ENCODE measurements at places on chromosomes 16 and 17.

GRCh38 chr16:15950161-15950854 lies 892 bp downstream of the ABCC1 start:
- peak; percentile 60 for DNase-seq

DNA sequence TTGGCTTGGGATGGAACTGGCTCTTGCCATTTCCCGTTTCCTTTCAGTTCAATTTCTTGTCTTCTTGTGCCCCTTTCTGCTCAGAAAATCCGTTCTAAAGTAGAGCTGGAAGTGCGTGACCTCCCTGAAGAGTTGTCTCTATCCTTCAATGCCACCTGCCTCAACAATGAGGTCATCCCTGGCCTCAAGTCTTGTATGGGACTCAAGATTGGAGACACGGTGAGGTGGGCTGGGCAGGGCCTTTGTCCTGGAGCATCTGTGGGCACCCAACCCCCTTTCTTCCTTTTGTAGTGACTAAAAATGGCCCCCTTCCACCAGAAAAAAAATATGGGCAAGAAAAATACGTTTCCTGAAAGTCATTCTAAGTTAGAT lies 32.9 kb upstream of the EFCAB13 start:
- DNase-seq = no peak

DNA sequence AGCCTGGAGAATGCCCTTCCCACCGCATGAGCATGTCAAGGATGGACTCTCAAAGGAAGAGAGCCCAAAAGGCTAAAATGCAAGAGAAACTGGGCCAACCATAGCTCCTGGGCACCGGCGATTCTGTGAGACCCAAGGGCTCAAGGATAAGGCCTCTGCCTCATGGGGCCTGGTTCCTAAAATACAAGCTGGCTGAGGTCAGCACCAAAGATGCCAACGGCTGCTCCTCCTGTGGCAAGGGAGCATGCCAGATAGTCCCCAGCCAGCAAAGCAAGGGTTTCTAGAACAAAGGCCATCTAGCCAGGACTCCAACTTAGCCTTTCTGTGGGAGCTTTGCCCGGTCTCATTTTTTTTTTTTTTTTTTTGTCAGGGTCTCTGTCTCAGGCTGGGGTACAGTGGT lies 20.1 kb downstream of the GPRC5B start:
- no peak for DNase-seq

GRCh38 chr17:65389426-65389825 lies 172.0 kb downstream of the AXIN2 start:
- DNase-seq = peak; percentile 60

DNA sequence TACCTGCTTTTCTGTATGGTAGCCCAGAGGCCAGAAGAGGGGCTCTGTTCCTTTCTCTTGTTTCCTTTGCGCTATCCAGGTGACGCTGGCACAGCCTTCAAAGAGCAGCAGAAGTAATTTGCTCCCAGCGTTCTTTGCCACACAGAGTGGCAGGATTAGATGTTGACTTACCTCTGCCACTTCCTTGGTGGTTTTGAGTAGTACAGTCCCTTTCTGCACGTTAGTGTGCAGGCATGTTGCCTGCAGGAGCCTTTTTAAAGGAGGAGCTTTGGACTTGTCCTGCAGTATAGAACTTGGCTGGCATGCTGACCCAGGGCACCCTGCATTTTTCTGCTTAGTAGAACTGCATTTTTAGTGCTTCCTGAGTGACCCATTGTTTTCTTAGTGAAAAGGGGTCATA lies at the start of gene ABCC11:
ABCC11 (minus strand) TSS at position 229 of the 400 bp plus-strand sequence. CDS start 15,618 bp downstream, outside the sequence.
- DNase-seq = no peak

DNA sequence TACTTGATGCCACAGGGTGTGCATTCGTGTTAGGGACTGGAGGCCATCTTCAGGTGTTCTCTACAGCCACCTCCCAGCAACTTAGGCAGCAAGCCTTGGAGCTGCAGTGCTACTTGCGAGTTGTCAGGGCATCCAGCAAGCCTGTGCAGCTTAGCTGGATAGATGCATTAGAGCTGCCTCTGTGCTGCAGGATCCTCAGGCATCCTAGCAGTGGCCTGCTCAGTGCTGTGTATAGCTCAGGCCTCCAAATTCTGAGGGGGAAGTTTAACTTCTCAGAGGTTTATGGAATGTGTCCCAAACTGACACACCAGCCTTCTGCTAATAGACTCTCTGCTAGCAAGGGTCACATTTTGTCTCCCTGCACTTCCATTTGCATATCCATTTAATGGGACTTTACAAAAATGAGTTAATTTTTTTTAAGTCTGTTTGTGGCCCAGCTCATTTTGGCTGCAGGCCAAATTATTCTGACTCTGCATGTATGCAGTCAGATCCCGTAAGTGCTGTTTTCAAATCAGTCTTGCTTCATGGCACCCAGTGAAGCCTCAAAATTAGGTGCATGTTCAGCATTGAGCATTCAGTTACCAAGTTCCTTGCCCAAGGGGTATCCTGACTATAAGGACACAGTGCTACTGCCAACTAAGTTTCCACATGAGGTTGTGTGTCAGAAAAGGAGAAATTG lies 6.8 kb downstream of the GABARAPL2 start:
- DNase-seq = no peak

DNA sequence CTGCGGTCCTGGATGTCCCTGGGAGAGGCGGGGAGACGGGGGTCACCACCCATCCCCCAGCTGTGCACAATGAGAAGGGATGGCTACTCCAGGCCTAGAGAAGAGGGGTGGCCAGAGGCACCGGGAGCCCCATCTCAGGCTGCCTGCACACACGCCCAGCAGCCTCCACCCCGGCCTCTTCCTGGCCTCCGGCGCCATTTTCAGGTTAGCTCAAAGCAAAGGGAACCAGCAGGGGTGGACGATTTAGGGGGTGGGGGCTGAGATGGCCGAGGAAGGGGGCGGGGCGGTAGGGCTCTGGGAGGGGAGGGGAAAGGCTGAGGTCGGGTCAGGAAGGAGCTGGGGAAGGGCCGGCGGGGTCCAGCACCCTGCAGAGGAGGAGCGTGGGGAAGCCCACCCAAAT lies 42.8 kb downstream of the SRCIN1 start:
- no peak for DNase-seq

GRCh38 chr17:78112518-78113471 lies 15.8 kb downstream of the TMC6 start:
- peak; percentile 59 for DNase-seq

- DNase-seq = peak; percentile 94
Measured at GRCh38 chr17:46264456-46265198, 30.3 kb upstream of the LRRC37A start.

DNA sequence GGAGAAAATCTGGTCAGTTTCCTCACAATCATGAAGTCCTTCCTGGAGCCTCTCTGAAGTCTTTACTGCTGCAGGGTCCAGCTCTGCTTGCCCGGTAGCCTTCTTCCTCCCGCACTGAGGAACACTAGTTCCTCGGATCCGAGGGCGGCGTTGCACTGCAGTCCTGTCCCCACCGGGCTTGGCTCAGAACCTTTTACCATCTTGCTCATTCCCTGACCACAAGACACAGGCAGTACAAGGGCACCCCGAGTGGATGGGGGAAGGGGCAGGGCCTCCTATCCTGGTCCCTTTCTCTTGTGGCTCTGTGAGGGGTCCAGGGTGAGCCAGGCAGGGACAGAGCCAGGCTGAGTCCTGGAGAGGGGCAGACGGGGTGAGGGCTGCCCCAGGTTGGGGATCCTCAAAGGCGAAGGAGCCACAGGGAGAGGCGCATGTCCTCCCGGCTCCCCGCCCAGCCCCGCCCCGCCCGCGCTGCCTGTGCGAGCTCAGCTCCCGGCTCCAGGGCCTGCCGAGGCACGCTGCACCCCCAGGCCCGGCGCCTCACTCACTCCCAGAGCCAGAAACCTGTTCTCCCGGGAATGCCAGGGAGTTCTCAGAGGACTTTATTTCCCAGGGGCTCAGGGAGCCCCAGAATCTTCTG lies 1.5 kb downstream of the FOXN1 start:
- no peak for DNase-seq

DNA sequence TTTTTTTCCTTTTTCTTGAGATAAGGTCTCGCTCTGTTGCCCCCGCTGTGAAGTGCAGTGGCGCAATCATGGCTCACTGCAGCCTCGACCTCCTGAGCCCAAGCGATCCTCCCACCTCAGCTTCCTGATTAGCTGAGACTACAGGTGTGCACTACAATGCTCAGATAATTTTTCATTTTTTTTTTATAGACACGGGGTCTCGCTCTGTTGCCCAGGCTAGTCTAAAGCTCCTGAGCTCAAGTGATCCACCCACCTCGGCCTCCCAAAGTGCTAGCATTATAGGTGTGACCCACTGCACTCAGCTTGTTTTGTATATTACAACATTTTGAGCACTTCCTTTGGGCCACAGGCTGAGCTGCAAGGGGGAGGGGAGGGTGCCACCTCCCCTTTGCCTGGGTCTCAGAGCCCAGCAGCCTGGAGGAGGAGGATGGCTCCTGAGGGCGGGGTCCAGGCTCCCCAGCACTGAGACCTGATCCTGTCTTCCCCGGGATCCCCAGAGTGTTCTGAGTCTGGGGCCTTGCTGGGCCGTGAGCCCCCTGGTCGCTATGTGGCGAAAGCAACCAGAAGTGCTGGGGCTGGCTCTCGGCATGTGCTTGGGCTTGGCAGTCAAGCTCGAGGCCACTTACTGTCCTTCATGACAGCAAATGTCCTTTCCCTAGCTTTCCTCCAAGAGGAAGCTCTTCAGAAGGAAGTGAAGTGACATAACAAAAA lies 8.1 kb downstream of the DEF8 start:
- no peak for DNase-seq

GRCh38 chr17:56244268-56244890 lies 91.1 kb downstream of the ANKFN1 start:
- DNase-seq = no peak

DNA sequence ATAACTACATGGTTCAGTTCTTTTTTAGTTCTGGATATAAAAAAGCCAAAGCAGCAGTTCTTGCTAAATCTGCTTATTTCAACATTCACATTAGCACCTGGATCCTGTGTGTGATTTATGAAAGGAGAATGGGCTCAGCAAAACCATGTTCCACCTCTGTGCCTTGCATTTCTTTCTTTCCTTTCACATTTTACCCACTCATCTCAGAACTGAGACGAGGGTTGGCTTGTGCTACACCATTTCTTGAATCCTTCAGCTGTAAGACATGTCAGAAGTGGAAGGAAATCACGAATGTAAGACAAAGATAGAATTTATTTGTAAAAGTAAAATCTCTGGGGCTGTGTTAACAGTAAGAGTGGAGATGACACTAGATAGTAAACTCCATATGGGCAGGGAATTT lies 1.2 kb upstream of the UTP6 start:
- no peak for DNase-seq

GRCh38 chr16:85917959-85918358 lies 19.0 kb downstream of the IRF8 start:
- DNase-seq = no peak

- peak; percentile 27 for DNase-seq
Measured at GRCh38 chr17:30565073-30565935, 88.1 kb downstream of the GOSR1 start.

- DNase-seq = no peak
Measured at GRCh38 chr17:80839970-80840369, 151.7 kb upstream of the CHMP6 start.

DNA sequence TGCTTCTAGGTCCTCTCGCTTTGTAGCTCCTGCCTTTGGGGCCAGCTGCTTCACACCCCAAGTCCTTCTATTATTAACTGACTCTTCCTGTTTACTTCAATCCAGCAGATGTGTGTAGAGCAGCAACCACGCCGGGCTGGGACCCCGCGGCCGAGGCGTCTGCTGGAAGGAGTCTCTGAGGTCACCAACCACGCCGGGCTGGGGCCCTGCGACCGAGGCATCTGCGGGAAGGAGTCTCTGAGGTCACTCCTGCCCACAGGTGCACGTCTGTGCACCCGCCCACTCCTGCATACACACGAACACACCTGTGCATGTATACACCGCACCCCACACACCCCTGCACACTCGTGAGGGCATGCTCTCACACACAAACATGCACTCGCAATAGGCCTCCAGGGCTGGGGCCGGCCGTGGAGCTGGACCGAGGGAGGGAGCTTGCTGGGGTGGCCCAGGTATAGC lies 7.8 kb upstream of the TEX19 start:
- no peak for DNase-seq
